ENCODE measurements at places on chromosomes 2 and 18.

DNA sequence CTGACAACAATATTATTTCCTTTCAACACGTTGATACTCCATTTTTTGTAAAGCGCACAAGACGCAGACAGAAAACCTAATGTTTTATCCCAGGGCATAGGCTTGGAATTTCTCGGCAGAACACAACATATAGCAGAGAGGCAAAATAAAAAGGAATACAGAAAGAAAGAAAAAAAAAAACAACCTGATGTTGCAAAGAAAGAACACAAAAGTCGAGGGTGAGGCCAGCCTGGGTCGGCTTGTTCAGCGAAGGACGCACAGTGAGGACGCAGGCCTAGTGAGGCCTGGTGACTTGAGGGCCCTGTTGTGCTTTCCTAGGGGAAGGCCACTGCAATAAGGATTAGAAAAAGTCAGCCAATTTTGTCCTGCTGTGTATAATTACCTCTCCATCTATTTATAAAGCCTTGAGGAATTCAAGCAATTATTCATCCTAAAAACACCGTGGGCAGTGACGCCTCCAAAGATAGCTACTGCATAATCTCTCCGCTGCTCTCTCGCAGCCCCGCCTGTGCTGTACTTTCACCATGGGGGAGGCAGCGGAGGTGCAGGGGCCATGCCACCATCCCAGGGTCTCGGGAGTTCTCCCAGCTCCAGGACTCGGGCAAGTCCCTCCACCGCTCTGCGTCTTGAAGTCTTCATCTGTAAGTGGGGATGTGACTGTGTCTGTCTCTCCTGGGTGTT lies 61.9 kb upstream of the SH3RF3 start:
- DNase-seq, result no peak

DNA sequence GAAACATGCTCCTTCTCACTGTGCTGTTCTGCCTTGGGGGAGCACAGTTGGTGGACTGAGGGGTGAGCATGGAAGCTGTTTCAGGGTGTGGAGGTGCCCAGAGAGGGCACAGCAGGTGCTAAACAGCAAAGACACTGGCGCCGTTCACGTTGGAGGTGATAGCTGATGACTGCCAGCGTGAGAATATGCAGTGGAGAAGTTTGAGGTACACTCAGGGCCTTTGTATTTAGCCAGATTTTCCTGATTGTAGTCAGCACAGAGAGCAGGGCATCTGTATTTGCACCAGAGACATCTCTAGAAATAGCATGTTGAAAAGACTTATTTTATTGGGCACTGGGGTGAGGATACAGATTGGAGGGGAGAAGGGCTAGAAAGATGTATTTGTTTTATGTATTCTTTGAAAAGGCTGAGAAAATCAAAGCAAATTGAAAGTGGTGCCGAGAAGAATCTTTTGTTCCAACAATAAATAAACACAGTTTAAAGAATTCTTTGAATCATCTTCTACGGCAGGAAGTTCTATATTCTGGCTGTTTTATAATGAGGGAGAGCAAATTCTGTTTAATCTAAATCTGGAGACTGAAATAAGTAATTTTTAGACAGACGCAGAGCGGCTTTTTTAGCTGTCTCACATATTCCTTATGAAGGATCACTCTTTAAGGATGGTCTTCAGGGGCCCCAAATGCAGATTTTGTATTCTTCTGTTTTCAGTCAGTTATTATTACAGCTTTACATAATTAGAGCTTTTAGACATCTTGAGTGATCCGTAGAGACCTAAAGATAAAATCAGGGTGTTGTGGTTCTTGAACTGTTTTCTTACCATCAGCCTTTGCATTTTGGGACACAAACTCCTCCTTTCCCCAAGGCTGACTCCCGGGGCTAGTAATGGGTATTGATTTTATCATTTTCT lies 7.1 kb downstream of the ZNF532 start:
- DNase-seq, result no peak

DNA sequence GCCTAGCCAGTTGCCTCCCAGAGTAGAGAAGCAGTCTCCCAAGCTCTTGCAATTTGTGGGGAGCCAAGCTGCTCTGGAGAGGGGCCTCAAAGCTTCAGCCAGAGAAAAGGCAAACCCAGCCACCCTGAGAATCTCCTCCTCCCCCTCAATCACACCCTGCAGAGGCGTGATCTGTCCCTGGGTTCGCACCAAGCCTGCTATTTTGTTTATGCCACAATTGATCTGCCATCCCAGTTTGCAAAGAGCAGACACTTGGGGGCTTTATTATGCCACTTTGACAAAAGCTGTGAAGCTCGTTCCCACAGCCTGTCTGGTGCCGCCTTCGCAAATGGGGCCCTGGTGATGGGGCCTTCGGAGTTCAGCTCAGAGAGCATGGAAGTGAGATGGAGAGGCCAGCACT lies 125.5 kb downstream of the MSH2 start:
- DNase-seq, result no peak

- no peak for DNase-seq
These were observed 129.0 kb upstream of the COPS8 start for GRCh38 chr2:236956641-236957040.

- DNase-seq, result no peak
These were observed 101.1 kb downstream of the RNF144A start for GRCh38 chr2:7018282-7018701.

DNA sequence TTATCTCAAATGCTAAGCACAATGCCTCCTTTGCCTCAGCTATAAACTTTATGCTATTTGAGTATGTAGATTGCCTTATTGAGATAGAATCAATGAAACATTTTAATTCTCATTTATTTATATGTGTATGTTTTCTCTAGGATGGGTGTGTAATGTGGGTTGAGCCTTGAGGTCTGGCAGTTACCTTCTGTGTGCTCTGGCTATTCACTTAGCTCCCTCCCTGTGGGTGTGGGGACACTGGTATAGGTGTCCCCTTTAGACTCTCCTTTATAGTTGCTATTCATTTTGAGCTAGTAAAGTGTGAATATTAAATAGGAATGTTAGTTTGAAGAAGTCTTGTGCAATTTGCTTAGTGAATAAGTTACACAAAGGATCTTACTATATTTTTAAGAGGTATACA lies 1.8 kb downstream of the SLC9A4 start:
- DNase-seq, result no peak

- no peak for DNase-seq
These were observed 272.0 kb upstream of the RAB12 start for GRCh38 chr18:8337211-8337610.

DNA sequence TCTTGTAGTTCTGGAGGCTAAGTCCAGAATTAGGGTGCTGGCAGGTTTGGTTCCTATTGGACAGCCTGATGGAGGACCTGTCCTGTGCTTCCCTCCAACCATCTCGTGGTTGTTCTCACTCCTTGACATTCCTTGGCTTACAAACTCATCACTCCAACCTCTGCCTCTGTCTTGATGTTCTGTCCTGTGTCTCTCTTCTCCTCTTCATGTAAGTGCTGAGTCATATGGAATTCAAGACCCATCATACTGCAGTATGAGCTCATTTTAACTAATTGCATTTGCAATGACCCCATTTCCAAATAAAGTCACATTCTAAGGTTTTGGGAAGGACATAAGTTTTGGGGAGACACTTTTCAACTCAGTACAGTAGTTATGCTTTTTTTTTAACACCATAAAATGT lies 374.7 kb downstream of the TRIB2 start:
- no peak for DNase-seq

DNA sequence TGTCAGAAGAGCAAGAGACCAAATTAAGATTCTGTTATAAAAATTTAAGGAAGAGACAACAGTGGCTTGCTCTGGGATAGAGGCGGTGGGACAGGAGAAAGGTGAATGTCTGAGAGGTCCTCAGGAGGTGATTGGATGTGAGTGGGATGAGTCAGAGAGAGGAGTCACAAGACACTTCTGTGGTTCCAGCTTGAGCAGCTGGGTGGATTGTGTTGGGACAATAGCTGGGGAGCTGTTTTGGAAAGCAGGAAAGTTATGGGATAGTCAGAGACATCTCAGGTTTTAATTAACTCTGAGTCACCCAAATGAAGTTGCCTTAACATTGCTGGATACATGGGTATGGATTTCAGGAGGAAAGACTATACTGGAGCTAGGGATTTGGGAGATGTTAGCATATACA lies 218.0 kb upstream of the TRIB2 start:
- DNase-seq, result no peak

GRCh38 chr2:182655750-182656149 lies 60.3 kb upstream of the DNAJC10 start:
- no peak for DNase-seq

GRCh38 chr18:41326311-41326710 lies 628.7 kb upstream of the PIK3C3 start:
- no peak for DNase-seq

DNA sequence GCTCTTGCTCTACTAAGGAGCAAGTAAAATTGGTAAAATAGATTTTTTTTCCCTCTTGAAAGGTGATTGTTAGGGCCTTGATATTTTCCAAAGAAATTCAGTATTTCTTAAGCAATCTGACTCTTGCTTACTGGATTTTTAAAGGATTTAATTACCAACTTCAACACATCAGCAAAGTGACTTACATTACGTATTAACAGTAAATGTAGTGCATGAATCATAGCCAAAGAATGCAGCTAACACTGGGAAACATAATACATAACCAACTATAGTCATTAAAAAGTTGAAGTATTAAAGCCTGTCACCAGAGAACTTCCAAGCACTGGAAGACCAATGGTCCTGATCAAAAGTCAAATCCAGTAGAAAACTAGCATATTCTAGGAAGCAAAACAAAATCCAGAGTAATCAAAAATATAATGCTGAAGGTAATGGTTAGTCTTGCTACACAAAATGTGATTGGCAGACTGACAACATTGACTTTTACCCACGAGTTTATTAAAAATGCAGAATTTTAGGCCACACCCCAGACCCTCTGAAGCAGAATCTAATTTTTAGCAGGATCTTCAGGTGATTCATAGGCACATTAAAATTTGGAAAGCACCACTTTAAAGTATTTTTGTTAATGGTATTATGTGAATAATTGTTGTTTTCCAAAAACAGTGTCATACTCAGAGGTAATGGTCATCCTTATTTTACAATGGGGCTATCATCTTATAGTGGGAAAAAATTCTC lies 31.8 kb upstream of the CAVIN2 start:
- no peak for DNase-seq

DNA sequence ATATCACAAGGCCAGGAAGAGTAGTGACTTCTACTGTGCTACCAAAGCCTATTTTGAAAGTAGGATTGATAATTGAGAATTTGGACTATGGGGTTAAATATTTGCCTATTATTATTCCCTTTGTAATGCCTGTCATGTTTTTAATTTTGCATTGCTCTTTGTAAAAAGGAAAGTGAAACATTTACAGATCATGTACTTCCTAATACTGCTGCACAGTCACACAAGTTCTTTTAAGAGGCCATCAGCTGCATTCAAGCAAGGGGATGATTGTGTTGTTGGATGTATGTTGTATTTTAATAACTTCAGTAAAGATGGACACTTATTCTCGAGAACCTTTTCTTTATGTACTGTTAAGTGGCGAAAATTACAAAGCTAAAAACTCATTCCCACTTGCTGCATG lies 70.1 kb downstream of the PLEKHA3 start:
- no peak for DNase-seq

DNA sequence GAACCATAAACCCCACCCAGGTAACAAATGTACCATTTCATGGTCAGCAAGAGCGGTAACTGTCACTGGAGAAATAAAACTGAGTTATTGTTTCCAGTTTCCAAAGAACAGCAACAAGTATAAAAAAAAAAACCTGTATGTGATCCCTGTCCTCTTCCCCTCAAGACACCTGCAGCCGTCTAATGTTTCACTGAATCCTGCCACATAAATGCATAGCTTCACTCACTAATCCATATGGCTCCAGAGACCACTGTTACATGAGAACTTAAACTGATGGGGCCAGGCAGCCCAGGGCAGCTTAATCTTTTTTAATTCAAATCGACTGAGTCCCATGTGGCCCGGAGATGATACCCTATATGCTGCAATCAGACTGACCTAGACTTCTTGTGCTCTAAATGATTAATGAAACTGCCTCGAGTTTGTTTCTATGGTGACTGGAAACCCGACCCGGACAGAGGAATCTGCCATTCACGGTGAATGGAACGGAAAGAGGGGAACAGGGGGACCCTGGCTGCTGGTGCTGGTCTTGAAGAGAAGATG lies 60.9 kb upstream of the SIX2 start:
- no peak for DNase-seq

- no peak for DNase-seq
These were observed 41.3 kb downstream of the REV1 start for GRCh38 chr2:99448556-99448955.

DNA sequence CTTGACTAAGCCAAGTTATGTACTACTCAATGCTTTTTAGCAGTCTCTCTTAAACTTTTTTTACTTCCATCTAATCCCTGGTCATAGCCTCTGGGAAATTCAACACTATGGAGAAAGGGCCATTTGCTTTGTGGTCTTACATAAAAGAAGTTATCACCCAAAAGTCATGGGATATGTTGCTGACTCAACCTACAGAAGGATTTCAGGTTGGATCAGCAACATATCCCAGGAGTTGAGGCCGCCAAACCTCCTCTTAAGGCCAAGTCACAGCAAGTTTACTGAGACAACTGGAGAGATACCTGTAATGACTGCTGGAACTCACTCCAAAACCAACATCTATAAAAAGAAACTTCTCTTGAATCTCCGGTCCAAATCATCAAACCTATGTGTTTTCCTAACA lies 141.1 kb downstream of the IRS1 start:
- no peak for DNase-seq

- DNase-seq, result no peak
These were observed 552.8 kb upstream of the NRP2 start for GRCh38 chr2:205129531-205129930.

DNA sequence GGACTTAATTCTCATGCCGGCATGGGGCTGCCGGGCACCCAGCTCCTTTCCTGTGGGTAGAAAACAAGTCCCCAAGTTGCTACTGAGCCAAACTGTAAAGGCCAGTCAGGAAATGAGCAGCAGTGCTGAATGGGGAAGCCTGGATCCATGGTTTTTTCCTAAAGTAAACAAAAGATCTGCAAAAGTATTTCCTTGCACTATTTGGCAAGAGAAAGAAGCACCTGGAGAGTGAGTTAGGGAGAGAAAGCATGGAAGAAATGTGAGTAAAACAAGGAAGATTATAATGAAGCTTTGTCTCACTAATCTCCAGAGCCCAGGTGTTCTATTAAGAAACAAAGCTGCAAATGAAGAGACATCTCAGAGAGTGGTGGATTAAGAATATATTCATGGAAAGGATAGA lies 117.6 kb downstream of the METTL8 start:
- no peak for DNase-seq

GRCh38 chr2:145599756-145600155 lies 1079.8 kb upstream of the ZEB2 start:
- DNase-seq, result no peak

- no peak for DNase-seq
These were observed 72.1 kb downstream of the NPAS2 start for GRCh38 chr2:100891906-100892642.

- DNase-seq, result no peak
These were observed 150.6 kb upstream of the EPC2 start for GRCh38 chr2:148493822-148494563.

GRCh38 chr2:219001577-219002394 lies 8.6 kb upstream of the CRYBA2 start:
- DNase-seq, result no peak
